Fibroblast of skin of left biceps (primary cell): ENCODE measurements at places on chromosomes 2 and 18.

GRCh38 chr18:43589611-43590151, 312.4 kb upstream of the SYT4 start:
- no peak for DNase-seq

DNA sequence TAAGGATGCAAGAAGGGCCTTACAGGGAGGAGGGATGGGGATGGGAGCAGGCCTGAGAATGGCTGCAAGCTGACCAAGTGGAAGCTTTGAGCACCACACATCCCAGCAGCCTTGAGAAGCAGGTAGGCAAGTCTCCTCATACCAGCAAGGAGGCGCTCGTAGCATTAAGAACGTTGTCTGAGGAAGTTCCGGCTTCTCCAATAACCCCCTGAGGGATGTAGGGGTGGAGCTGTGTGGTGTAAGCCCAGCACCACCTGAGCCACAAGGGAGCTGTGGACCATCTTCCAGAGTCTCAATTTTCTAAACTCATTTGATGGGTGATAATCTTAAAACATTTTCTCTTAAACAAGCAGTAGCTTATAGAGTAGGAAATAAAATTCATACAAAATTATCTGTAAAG, 50.6 kb downstream of the ST3GAL5 start:
- DNase-seq: no peak

GRCh38 chr2:230866756-230867523, 2.2 kb downstream of the ITM2C start:
- DNase-seq: no peak

- DNase-seq: no peak
These were observed 79.2 kb upstream of the MGAT5 start for GRCh38 chr2:134174711-134175110.

GRCh38 chr2:227267410-227268115, 57.5 kb upstream of the MFF start:
- DNase-seq: no peak

GRCh38 chr18:65762556-65762955, 11.7 kb downstream of the CDH7 start:
- DNase-seq: no peak
